A549 treated with RU486 at 1 μM for 4 hours (cell line): ENCODE measurements at places on chromosomes 4 and X. TPM values are rescaled to one million over a fixed set of nuclear protein-coding genes. Genes with fewer than 3 reads are reported as not detected.

The DUSP21 gene
- total RNA-seq = not detected in 5 replicates

The TEX13B gene
- not detected in 5 replicates for total RNA-seq

The NEXMIF gene
- 0.01 to 0.02 TPM in 2 of 5 replicates, not detected in the others for total RNA-seq

The RAB33A gene
- total RNA-seq = 0.21 to 0.32 TPM (median 0.27 TPM) in 5 replicates

The KANTR gene
- 0.92 to 1.6 TPM (median 1.3 TPM) in 5 replicates for total RNA-seq

The GSX2 gene
- not detected in 5 replicates for total RNA-seq

The AADAT gene
- total RNA-seq = 7.7 to 10.2 TPM (median 8.1 TPM) in 5 replicates

The HMGB3 gene
- 133 to 190 TPM (median 142 TPM) in 5 replicates for total RNA-seq

The P2RY4 gene
- 0.06 TPM in 1 of 5 replicates, not detected in the others for total RNA-seq

The EDA gene
- total RNA-seq = 0.35 to 0.88 TPM (median 0.55 TPM) in 5 replicates
